ENCODE measurements at places on chromosomes 16 and 17. TPM values are rescaled to one million over a fixed set of nuclear protein-coding genes. Genes with fewer than 3 reads are reported as not detected.

Gene AATK
- total RNA-seq, result 0.70 TPM

Gene DNAJC7
- total RNA-seq, result 82.0 TPM

Gene KRT12
- not detected for total RNA-seq

Gene CSNK1D
- total RNA-seq, result 60.8 TPM

Gene KRT27
- not detected for total RNA-seq

Gene SHBG
- not detected for total RNA-seq

Gene TAT
- not detected for total RNA-seq

Gene EME1
- 1.5 TPM for total RNA-seq

DNA sequence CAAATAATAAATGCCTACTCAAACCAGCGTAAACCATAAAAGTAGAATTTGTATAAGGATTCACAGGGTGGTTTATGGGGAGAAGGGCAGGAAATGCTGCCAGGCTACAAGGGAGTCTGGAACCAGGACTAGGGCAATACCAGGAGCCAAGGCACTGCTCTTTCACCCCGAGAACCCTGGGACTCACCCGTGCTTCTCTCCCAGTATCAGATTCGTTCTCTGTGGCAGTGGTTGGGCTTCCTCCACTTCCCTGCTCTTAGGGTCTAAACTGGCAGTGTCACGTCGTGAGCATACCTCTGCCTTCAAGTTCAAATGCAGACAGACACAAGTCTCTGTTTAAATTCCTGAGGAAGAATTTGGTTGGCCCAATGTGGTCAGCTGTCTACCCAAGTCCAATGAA lies 49.3 kb downstream of the PRKCA start:
- H3K4me3 ChIP-seq, result no peak overlapping the region
- DNase-seq, result no peak
- H3K27ac ChIP-seq, result no peak overlapping the region
- peaks cover 30% of the 10 kb centered on the region for H3K4me1 ChIP-seq
- no peaks in the 10 kb centered on the region for H3K27me3 ChIP-seq

DNA sequence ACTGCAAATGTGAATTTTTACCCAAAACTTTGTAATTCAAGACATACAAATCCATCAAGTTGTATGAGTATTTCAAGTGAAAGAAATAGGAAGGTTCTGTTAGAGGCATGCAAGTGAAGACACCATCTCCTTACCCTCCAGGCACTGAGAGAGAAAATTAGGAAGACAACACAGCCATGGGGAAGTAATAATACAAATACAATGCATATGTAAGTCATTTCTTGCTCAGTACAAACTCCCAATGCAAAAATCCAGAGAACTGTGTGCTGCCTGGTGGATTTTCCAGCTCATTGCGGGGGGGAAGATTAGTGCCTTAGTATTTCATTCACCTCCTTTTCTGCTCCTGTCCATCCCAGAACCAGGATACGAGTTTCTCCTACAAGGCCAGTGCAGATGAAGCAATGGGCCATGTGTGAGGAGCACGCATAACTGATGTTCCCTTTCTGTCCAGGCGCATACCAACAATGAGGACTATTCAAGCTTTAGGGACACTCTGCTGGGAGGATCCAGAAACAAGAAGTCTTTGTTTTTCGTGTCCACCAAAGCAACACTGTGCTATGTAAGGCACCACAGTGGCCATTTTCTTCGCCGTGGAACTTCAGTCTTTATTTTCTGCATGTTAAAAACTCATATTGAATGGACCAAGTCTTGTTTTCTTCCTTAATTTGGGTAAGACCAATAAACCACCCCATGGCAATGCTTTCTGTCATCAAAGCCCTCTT lies 143.7 kb upstream of the RCVRN start:
- H3K4me1 ChIP-seq, result peaks cover 23% of the 10 kb centered on the region
- no peaks in the 10 kb centered on the region for H3K27me3 ChIP-seq
- DNase-seq, result no peak

- no peak for DNase-seq
- H3K27me3 ChIP-seq, result no peaks in the 10 kb centered on the region
- H3K4me1 ChIP-seq, result peaks cover 2% of the 10 kb centered on the region
- H3K36me3 ChIP-seq, result no peaks in the 10 kb centered on the region
- H3K27ac ChIP-seq, result no peak overlapping the region
- no peak overlapping the region for H3K4me3 ChIP-seq
Observed at GRCh38 chr16:85430523-85431421, 182.3 kb upstream of the GSE1 start.

GRCh38 chr17:40605306-40605705 lies 40.0 kb upstream of the CCR7 start:
- H3K4me3 ChIP-seq, result no peak overlapping the region
- H3K4me1 ChIP-seq, result no peaks in the 10 kb centered on the region
- H3K36me3 ChIP-seq, result no peaks in the 10 kb centered on the region
- H3K27ac ChIP-seq, result no peak overlapping the region
- H3K27me3 ChIP-seq, result no peaks in the 10 kb centered on the region

GRCh38 chr16:69195369-69196029 lies 8.5 kb downstream of the SNTB2 start:
- no peaks in the 10 kb centered on the region for H3K27me3 ChIP-seq
- H3K36me3 ChIP-seq, result no peaks in the 10 kb centered on the region
- no peaks in the 10 kb centered on the region for H3K4me1 ChIP-seq
- no peak overlapping the region for H3K27ac ChIP-seq

- DNase-seq, result no peak
- H3K36me3 ChIP-seq, result no peaks in the 10 kb centered on the region
- H3K27me3 ChIP-seq, result no peaks in the 10 kb centered on the region
- H3K4me3 ChIP-seq, result no peak overlapping the region
- H3K4me1 ChIP-seq, result no peaks in the 10 kb centered on the region
Observed at GRCh38 chr16:71345031-71345430, 13.5 kb upstream of the CALB2 start.

GRCh38 chr16:61969077-61969382 lies 67.2 kb downstream of the CDH8 start:
- no peak overlapping the region for H3K4me3 ChIP-seq
- H3K27ac ChIP-seq, result no peak overlapping the region
- no peak for DNase-seq
- no peaks in the 10 kb centered on the region for H3K4me1 ChIP-seq
- H3K27me3 ChIP-seq, result no peaks in the 10 kb centered on the region

DNA sequence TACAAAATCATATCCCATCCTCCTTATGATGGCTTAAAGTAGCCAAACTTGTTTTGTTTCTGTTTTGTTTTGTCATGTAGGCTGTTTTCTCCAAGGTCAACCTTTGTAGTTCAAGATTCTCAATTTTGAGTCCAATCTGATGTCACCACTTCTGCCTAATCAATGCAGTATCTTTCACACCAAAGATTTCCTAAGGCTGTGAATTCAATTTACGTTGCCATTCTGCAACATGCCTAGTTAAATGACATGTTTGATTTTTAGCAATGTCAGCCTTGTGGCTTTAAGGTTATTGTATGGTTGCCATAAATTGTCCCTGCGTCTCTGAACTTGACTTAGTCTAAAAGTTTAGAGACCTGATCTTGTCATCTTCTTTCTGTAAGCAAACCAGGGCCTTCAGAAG lies 20.4 kb downstream of the ZNF213 start:
- no peaks in the 10 kb centered on the region for H3K27me3 ChIP-seq
- no peak overlapping the region for H3K4me3 ChIP-seq
- peaks cover 27% of the 10 kb centered on the region for H3K4me1 ChIP-seq
- no peak overlapping the region for H3K27ac ChIP-seq
- no peaks in the 10 kb centered on the region for H3K36me3 ChIP-seq

DNA sequence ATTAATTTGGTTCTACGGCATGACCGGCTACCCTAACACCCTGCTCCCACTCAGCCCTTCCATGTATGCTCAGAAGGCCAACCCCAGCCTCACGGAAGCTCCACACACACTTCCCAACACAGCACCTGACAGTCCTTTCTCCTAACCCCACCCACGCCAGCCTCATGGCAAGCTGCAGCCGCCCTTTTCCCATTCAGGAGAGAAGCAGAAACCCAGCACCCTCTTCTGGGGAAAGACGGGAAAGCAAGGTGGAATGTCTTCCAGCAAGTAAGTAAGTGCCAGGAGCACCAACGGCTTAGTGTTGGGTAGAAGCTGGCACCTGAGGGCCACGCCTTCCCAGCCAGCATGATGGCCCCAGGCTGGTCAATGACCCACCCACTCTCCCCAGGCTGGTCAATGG lies 32.1 kb downstream of the ABR start:
- H3K4me1 ChIP-seq, result peaks cover 2% of the 10 kb centered on the region
- no peak for DNase-seq
- no peak overlapping the region for H3K27ac ChIP-seq
- H3K36me3 ChIP-seq, result peaks cover 19% of the 10 kb centered on the region
- H3K27me3 ChIP-seq, result no peaks in the 10 kb centered on the region

DNA sequence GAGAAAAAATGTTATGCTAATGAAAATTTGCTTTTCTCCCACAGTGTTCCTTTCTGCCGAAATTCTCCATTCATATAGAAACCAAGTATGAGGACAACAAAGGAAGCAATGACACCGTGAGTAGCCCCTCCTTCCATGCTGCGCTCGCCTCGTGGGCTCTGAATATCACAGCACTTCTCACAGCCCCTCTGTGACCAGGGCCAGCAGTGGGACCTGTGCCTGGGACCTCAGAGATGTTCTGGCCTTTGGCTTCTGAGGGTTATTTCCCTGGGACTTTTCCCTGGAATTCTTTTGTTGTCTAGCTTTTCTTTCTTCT lies 139.6 kb upstream of the NOL11 start:
- H3K36me3 ChIP-seq, result peaks cover 15% of the 10 kb centered on the region
- peaks cover 13% of the 10 kb centered on the region for H3K4me1 ChIP-seq
- H3K27ac ChIP-seq, result no peak overlapping the region
- H3K4me3 ChIP-seq, result no peak overlapping the region

- no peaks in the 10 kb centered on the region for H3K4me1 ChIP-seq
- H3K27me3 ChIP-seq, result no peaks in the 10 kb centered on the region
- no peak for DNase-seq
- peaks cover 84% of the 10 kb centered on the region for H3K36me3 ChIP-seq
- no peak overlapping the region for H3K4me3 ChIP-seq
- no peak overlapping the region for H3K27ac ChIP-seq
Observed at GRCh38 chr16:74909665-74910064, 75.3 kb downstream of the WDR59 start.

GRCh38 chr17:50265690-50266315 lies 8.5 kb upstream of the TMEM92 start:
- DNase-seq, result no peak
- H3K4me3 ChIP-seq, result no peak overlapping the region
- H3K36me3 ChIP-seq, result no peaks in the 10 kb centered on the region
- peaks cover 59% of the 10 kb centered on the region for H3K4me1 ChIP-seq
- H3K27ac ChIP-seq, result no peak overlapping the region

DNA sequence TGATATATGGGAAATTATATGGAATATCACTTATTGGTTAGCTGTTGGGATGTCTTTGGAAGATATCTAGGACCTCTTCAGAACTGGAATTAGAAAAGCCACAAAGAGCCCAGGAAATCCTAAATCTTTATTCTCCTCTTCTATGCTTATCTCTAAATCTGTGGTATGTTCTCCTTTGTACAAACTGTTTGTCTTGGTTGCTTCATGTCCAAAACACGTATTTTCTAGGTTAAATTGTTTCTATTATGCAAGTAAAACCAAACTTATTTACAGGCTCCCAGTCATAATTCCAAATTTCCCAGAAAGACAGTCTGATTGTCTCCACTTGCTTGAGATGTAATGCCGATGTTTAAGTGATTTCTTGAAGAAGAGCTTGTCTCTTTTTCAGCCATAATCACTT lies 650.9 kb downstream of the CDH11 start:
- no peaks in the 10 kb centered on the region for H3K27me3 ChIP-seq
- no peak for DNase-seq
- no peak overlapping the region for H3K4me3 ChIP-seq

DNA sequence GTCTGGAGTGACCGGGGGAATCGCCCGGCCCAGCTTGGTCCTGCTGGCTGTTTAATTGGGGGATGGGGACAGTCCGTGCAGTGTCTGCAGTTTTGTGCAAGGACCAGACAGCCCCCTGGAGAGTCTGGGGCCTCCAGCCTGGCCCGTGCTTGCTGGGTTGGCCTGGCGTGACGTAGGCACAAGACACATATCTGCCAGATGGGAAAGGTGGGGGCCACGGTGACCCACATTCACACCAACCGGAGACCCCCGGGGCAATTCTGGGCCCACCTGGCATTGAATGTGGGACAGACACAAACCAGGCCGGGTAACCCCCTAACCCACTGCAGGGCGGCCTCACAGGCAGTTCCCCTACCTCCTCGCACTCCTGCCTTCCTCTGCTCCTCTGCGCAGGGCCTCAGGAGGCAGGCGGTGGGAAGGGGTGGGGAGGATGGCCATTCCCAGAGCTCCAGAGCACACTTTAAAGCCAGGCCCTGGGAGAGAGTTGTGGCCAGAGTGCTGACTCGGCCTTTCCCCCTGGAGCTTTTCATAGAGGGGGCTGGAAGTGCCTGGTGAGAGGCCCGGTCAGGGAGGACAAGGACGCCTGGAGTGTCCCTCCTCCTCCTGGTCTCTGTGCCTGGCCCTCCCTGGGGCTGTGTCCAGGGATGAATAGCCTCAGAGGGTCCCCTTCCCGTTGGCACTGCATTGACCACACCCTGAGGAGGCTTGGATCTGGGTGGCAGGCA lies 1.5 kb downstream of the MRC2 start:
- peaks cover 41% of the 10 kb centered on the region for H3K4me1 ChIP-seq
- no peak for DNase-seq
- H3K4me3 ChIP-seq, result peak overlapping the region; percentile 61
- H3K27ac ChIP-seq, result peak overlapping the region; percentile 92
- H3K36me3 ChIP-seq, result no peaks in the 10 kb centered on the region

- no peak overlapping the region for H3K4me3 ChIP-seq
- peak overlapping the region; percentile 64 for H3K27ac ChIP-seq
- no peaks in the 10 kb centered on the region for H3K36me3 ChIP-seq
- H3K27me3 ChIP-seq, result no peaks in the 10 kb centered on the region
- no peaks in the 10 kb centered on the region for H3K4me1 ChIP-seq
- DNase-seq, result no peak
Observed at GRCh38 chr16:23905027-23905426, 69.2 kb downstream of the PRKCB start.

GRCh38 chr17:17043461-17044271 lies 1.4 kb downstream of the MPRIP start:
- no peaks in the 10 kb centered on the region for H3K36me3 ChIP-seq
- H3K27ac ChIP-seq, result peak overlapping the region; percentile 85
- no peak for DNase-seq
- H3K4me3 ChIP-seq, result peak overlapping the region; percentile 89
- H3K4me1 ChIP-seq, result peaks cover 39% of the 10 kb centered on the region

DNA sequence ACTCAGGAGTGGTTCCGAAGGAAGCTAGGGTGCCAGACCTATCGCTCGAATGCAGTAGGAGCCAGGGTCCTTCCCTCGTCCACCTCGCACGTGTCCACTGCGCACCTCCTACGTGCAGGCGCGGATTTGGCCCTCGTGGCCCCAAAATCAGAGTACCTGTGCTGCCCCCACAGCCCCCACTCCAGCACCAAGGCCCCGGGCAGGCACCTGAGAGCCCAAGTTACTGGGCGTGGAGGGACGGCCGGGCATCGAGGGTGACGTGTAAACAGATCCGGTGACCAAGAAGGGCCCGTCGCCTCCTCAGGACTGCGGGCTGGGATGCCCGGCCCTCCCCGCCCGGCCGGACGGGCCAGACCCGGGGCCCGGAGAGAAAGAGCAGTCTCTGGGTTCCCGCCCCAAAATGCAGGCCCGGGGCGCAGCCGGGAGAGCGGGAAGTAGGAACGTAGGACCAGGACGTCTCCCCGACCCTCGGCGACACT lies 492 bp downstream of the SLC25A39 start:
- H3K27me3 ChIP-seq, result no peaks in the 10 kb centered on the region
- DNase-seq, result no peak
- H3K36me3 ChIP-seq, result peaks cover 23% of the 10 kb centered on the region
- peak overlapping the region; percentile 88 for H3K27ac ChIP-seq
- H3K4me1 ChIP-seq, result peaks cover 23% of the 10 kb centered on the region
